Mesendoderm (in vitro differentiated cells): ENCODE measurements at places on chromosomes 4 and X.
A peak's percentile ranks its signal among the peaks of the same experiment; 100 is the strongest.

- DNase-seq: peak; percentile 80
These were observed 4.9 kb downstream of the ELF2 start for GRCh38 chr4:139171876-139172691.

GRCh38 chr4:167428156-167428555 lies 193.9 kb upstream of the SPOCK3 start:
- no peak for DNase-seq

GRCh38 chrX:149365061-149365460 lies 140.0 kb downstream of the IDS start:
- DNase-seq: peak; percentile 14

- peak; percentile 15 for DNase-seq
These were observed 74.6 kb downstream of the CC2D2A start for GRCh38 chr4:15544248-15544729.

DNA sequence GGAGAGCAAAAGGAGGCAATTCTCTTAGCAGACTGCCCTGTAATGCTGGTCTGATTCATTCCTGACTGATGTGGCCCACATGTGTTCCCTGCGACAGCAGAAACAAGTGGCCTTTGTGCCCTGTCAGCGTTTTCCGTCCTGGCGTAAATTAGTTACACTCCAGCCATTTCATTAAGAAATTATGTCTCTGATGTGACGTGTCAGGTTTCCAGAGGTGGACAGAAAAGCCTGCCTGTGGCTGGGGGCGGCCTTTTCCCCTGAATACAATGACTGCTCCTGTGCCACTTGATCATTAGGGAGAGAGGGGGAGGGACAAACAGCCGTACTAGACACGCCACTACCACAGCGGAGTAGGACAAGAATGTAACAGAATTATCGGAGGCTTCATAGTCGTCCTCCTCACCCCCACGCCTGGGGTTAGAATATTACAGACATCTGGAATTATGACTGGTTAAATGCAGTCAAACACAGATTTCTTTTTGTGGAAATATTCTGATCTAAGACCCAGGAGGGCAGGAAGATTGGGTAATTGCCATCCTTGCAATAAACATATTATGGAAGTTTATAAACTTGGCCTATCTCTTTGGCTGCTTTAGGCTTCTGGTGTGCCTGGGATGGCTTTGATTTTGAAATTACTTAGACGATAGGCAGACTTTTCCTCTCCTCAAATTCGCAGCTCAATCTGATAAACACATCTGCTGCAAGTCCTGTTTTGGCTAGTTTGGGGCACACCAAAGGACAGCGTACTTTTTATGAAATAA lies 146.2 kb upstream of the BCOR start:
- DNase-seq: no peak

DNA sequence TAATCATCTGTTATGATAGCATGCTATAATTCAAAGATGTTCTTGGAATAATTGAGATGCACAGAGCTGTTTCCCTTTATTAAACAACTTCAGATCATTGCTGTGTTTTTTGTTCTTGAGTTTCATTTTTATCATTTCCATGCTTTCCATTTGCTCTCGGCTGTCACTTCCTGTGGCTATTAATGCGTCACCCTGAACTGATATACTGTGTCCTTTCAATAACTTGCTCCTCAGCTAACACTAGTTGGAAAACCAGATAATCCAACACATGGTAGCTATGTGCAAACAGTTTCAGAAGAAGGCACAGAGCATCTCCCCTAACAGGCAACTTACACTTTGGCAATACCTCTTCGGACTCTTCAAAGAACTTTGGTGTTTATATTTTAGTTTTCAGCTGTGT lies 376.0 kb downstream of the GBA3 start:
- DNase-seq: no peak

DNA sequence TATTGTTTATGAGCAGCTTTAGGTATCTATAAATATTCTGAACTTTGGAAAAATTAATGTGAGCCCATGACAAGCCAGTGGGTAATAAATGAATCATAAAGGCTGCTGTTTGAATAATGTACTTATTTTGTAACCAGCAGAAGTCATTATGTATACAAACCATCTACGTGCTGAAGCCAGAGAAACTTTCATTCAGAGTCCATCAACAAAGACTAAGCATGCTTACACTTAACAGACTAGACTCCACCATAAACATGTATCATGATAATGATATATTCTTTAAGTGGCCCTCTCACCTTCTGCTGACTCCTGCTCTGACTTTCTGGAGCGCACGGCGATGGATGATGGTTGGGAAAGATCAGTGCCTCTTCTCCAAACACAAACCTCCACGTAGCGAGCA lies 72.0 kb downstream of the SMARCA5 start:
- no peak for DNase-seq

- DNase-seq: no peak
These were observed 332.7 kb downstream of the PABPC4L start for GRCh38 chr4:133868856-133869255.

GRCh38 chrX:16839852-16840460 lies 30.2 kb downstream of the RBBP7 start:
- peak; percentile 80 for DNase-seq

DNA sequence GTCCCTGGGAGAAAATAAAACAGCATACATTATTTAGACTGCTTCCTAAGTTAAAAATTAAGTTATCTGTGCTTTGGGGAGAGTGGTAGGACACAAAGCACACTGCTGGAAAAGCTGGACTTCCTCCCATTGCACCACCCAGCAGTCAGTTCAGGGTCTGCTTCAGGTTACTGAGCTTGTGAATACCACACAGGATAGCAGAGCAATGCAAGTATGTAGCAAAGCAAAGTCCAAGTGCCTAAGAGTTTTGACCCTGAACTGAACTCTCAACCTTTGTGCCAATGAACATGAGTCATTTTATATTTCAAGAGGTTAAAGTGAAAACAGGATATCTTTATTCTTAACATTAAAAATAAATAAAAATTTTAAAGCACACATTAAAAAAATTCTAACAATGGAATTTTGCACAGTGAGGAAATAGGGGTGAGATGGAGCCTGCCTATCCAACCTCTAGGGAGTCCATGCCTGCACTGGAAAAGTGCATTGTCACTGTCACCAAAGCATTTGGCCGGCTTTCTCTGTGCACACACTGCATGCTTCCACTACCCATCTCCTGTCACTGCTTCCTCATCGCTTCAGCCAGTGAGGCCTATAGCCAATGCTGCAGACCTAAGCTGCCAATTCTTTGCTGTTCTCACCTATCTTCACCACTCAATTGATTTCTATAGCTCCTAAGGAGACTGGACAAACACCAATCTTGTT lies 50.9 kb downstream of the ABCG2 start:
- DNase-seq: no peak

DNA sequence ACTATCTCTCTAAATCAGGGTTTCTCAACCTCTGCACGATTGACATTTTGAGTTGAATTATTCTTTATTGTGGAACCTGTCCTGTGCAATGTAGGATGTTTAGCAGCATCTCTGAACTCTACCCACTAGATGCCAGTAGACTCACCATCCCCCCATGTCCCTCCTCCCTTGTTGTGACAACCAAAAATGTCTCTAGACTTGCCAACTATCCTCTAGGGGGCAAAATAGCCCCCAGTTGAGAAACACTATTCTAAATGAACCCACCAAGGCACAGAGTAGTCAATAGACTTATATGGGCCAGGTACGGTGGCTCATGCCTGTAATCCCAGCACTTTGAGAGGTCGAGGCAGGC lies 49.1 kb upstream of the GAB1 start:
- DNase-seq: peak; percentile 72

GRCh38 chr4:161650812-161651211 lies 513.0 kb downstream of the FSTL5 start:
- DNase-seq: no peak

GRCh38 chrX:44072631-44073030 lies 99.4 kb upstream of the NDP start:
- DNase-seq: no peak

DNA sequence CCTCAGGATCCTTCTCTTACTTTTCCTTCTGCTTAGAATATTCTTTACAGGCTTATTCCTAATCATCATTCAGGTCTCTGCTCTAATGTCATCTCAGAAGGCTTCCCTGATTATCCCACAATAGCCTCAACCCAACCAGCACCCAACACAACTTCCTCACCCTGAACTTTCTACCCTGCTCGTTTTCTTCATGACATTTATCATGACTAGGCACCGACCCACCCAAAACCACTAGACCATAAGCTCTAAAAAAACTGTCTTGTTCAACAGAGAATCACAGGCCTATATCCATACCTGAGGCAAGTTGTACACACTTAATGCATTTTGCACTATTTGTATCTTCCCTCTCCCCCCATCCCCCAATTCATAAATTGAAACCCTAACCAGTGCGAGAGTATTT lies 95.3 kb downstream of the SH3RF1 start:
- no peak for DNase-seq

GRCh38 chr4:3168029-3168428 lies 80.9 kb upstream of the MSANTD1 start:
- peak; percentile 90 for DNase-seq

- DNase-seq: peak; percentile 61
These were observed 7.2 kb downstream of the TBC1D14 start for GRCh38 chr4:6916587-6917460.

GRCh38 chr4:56671860-56672259 lies 9.2 kb downstream of the HOPX start:
- no peak for DNase-seq

DNA sequence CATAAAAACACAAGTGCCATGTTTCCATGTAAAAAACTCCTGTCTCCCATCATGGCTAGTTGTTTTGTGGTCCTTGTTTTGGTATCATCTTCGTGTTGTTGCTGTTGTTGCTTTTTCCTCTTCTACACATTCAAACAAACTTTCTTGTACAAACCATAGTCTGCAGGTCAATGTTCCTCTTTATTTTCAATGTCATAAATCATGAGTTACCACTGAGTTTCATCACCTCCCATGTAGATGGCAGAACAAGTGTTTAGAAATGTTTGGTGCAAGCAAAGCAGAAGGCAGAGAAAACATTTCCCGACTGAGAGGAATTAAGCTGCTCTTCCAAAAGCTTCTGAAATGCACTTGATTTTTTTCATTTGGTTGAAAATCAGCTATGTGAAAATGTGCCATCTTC lies 166.0 kb downstream of the ANTXR2 start:
- DNase-seq: no peak

GRCh38 chr4:52704661-52705060 lies 45.6 kb upstream of the USP46 start:
- DNase-seq: no peak

DNA sequence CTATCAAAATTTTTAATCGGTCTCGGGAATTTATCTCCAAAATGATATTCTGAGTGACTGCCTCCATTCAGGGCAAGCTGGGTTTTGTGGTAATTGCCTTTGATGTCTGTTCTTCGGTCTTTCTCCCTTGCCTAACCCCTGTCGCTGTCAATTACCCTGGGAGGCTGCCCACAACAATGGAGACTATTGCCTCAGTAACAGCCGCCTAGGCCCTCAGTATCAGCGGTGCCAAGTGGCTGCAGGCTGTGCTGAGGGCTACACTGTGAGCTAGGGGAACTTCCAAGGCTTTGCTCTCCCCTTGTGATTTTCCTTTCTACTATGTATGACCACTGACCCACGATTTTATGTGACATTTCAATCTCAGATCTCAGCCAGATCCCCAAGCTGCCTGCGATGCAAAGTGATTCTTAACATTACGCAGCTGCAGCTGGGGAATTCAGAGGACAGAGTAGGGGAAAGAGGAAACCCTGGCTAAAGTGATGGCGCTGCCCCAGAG lies 36.3 kb upstream of the REST start:
- peak; percentile 62 for DNase-seq

- no peak for DNase-seq
These were observed at the start of gene NPNT for GRCh38 chr4:105894660-105895582. Gene NPNT, plus strand, starts transcription at chr4:105895471. Its CDS starts 182 bp downstream, at chr4:105895653.

GRCh38 chr4:93809773-93810172 lies 18.8 kb upstream of the ATOH1 start:
- no peak for DNase-seq

DNA sequence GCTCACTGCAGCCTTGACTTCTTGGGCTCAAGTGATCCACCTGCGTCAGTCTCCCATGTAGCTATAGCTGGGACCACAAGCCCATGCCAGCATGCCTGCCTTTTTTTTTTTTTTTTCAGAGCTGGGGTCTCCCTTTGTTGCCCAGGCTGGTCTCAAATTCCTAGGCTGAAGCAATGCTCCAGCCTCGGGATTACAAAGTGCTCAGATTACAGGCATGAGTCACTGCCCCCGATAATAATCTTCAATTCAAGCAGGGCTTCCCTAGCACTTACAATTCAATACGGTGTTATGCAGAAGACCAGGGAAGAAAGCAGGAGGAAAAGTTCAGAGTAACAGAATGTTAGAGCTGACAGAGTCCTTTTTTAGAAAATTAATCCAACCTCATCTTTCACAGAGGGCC lies 26.1 kb downstream of the OTOP1 start:
- DNase-seq: peak; percentile 54

DNA sequence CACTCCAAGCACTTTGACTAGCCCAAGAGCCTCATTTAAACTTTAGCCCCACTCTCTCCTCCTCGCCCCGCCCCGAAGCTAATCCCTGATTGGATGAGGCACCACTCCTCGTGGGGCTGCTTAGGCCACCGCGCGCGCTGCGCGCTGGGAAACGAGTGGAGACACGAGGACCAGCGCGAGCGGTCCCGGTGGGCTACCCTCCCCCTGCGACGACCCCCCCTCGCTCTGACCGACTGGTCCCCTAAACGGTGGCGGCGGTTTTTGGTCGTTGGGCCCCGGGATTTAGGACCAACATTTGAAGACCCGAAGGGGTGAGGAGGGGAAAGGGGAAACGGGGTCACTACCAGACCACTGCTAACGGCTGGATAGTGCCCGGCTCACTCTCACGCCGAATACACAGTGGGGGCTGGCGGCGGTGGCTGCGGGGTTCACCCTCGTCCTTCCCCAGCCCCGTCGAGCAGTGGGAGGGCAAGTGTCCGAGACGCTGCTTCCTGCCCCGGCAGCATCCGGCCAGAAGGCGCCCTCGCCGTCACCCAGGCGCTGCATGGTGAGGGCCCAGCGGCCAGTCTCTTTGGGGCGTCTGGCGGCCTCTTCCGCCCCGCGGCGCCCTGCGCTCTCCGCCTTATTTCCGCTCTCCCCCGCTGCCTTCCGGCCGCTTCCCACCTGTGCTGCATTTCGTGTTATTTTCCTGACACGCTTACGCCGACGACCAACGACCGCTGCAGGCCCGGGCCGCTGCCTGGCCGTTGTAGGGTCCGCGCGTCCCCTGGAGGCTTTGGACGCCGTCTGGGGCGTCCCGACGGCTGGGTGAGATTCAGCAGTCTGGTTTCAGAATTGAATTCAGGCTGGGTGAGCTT lies at the start of gene RBM46:
TSS of gene RBM46 (plus strand) at position 147 of the 857 bp plus-strand sequence. CDS start 15,481 bp downstream, outside the sequence.
- no peak for DNase-seq

GRCh38 chrX:356385-357034 lies 30.2 kb downstream of the PPP2R3B start:
- no peak for DNase-seq
